Adrenal gland (tissue), 19 donors: ENCODE measurements at places on chromosomes 13 and 19. TPM values are rescaled to one million over a fixed set of nuclear protein-coding genes. Genes with fewer than 3 reads are reported as not detected.

GRCh38 chr19:1269478-1270212 lies 513 bp downstream of the CIRBP start:
- H3K27me3 ChIP-seq = no peaks in the 10 kb centered on the region
- H3K4me3 ChIP-seq = peak overlapping the region; percentile 36
- H3K4me1 ChIP-seq = peaks cover 87% of the 10 kb centered on the region
- peak overlapping the region; percentile 99 for H3K27ac ChIP-seq
- peak; percentile 93 for DNase-seq

The ZNF575 gene
- polyA plus RNA-seq = 1.2 TPM

The LHB gene
- 8.8 TPM for polyA plus RNA-seq

The ACP4 gene
- polyA plus RNA-seq = not detected
